ENCODE measurements at places on chromosomes 11 and 22.

GRCh38 chr22:29580200-29580810 is 608 bp downstream of the NIPSNAP1 start:
- DNase-seq, result no peak

GRCh38 chr22:47205081-47205491 is 442.6 kb downstream of the TBC1D22A start:
- DNase-seq, result no peak

GRCh38 chr22:19622061-19622441 is 92.3 kb upstream of the SEPTIN5 start:
- no peak for DNase-seq

DNA sequence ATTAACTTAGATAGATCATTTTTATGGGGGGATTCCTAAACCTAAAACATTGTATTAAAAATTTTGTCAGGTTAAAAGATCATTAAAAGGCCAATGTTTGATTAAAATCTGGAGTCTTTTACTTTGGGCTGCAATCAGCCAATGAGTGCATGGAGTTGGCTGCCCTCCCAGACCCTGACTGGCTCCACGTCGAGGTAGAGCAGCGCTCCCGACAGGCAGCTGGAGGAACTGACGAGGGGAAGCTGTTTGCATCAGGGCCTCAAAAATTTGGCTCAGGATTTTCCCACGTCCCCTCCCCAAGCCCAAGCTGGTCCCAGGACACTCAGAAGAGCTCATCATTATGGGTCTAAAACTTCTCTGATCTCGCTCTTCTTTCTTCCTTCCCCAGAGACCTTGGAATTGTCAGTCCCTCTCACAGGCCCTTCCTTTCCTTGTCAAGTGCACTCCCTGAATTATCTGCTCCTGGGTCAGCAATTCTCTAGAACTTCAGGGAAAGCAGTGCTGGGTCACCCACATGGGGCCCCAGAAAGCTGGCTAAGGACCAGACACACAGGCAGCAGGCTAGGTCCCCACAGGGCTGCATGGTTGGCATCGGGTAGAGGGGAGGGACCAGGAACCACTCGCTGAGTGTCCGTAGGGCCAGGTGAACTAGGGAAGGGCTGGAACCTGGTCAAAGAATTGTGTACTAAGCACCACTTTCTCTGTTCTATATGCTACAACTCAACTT is 119.6 kb upstream of the IGLL5 start:
- no peak for DNase-seq

GRCh38 chr22:43310798-43311197 is 32.4 kb downstream of the SCUBE1 start:
- DNase-seq, result no peak

- no peak for DNase-seq
Observed at GRCh38 chr22:39148026-39148726, 4.3 kb downstream of the CBX7 start.

GRCh38 chr11:7890417-7891172 is 40.5 kb downstream of the OR10A6 start:
- no peak for DNase-seq

DNA sequence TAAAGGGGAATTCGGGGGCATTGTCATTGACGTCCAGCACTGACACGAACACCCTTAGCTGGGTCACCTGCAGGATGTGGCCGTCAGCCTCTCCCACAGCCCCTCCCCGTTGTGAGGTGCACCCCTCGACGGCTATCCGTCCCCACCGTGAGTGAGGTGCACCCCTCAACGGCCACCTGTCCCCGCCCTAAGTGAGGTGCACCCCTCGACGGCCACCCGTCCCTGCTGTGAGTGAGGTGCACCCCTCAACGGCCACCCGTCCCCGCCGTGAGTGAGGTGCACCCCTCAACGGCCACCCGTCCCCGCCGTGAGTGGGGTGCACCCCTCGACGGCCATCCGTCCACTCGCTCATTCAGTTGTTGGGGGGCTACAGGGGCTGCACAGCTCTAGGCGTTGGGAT is 2.9 kb downstream of the CDHR5 start:
- no peak for DNase-seq

GRCh38 chr11:102695201-102695600 is 10.4 kb downstream of the MMP27 start:
- no peak for DNase-seq
